ENCODE measurements at places on chromosomes 2 and 18.

DNA sequence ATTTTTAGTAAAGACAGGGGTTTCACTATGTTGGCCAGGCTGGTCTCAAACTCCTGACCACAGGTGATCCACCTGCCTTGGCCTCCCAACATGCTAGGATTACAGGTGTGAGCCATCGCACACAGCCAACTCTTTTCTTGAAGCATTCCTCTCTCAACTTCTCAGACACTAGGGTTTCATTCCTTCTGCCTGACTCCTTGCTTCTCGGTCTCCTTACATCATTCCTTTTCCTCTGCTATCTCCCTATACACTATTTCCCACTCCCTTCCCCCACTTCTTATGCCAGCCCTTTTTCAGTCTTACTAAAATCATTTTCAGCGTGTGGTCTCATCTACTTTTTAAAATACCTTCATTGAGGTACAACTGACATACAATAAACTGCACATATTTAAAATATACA lies 6.1 kb downstream of the SOS1 start:
- DNase-seq, result no peak

GRCh38 chr2:1979138-1979537 lies 234.8 kb upstream of the PXDN start:
- no peak for DNase-seq

GRCh38 chr2:231260442-231261208 lies 62.2 kb downstream of the ARMC9 start:
- no peak for DNase-seq

DNA sequence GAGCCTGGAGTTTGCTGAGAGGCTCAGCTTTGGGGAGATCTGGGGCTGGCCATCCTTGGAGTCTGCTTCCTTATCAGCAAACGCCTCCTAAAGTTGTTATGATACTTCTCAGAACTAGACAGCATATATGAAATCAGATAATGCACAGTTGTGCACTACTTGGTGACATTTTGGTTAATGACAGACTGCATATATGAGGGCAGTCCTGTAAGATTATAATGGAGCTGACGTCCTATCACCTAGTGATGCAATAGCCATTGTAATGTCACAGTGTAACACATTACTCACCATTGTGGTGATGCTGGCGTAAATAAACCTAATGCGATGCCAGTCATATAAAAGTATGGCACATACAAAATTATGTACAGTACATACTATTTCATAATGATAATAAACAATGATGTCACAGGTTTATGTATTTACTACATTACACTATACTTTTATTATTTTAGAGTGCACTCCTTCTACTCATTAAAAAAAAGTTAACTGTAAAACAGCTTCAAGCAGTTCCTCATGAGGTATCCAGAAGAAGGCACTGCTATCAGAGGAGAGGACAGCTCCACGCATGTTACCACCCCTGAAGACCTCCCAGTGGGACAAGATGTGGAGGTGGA lies 298.1 kb upstream of the REV1 start:
- no peak for DNase-seq

- DNase-seq, result no peak
Measured at GRCh38 chr2:238220892-238221521, 17.5 kb upstream of the ILKAP start.

DNA sequence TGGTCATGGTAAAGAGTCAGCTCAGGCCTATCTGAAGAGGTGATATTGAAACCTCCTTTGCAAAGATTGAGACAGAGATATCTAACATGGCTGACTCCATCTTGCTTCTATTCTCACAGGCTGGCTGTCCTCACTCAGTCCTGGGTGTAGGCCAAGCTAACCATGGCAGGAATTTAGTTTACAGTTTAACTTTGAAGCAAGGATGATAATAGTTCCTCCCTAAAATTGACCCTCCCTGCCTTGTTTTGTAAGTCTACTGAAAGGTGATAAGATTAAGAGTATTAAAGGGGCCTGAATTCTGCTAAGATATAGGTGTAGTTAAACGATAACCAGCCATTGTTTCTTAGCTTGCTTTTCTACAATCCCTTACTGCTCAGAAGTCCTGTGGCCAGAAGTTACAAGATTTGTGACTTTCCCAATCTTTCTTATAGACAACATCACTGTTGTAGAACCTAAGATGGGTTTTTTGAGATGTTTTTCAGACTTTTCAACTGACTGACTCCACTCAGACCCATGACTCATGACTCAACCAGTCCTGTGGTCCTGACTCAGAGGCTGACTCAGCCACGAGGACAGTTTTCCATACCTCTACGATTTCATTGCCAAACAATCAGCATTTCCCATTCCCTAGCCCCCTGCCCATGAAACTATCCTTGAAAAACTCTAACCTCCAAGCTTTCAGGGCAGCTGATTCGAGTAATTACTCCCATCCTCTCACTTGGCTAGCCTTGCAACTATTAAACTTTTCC lies 195.7 kb upstream of the SESTD1 start:
- DNase-seq, result no peak

GRCh38 chr2:188976545-188977268 lies 2.5 kb downstream of the COL3A1 start:
- DNase-seq, result no peak

DNA sequence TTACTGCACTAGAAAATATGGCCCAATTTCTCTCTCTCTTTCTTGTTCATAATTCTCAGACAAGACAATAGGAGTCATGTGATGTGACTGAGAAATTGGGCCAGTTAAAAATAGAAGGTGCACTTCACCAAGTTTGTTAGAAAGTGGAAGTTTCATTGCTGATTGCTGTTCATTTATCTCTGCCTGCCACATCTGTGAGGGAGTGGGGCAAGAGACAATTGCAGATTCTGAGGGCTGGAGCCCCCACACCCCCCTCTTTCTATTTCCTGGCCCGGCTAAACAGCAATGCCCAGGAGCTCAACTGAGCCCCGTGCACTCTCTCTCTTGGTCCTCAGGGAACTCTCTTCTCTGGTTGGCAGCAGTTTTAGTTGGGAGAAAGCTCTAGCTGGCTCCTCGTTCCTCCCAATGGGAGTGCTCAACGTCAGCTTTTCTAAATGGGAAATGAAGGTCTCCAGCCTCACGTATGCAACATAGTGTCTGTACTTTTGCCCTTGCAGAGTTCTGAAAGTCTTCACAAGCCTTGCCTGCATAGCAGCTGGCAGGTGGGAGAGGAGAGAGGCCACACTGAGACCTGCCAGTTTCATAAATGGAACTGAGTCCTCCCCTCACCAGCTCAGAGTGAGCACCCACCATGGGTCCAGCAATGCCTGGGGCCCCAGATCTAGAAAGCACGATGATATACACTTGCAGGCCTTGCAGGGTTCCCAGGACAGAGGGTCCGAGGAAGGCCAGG lies 115.7 kb downstream of the MYCN start:
- DNase-seq, result no peak

All from T-helper 22 cell (primary cell).